ENCODE measurements at places on chromosomes 11 and 22.

GRCh38 chr11:125078016-125078415 lies 14.9 kb downstream of the SLC37A2 start:
- no peak for DNase-seq
- no peaks in the 10 kb centered on the region for H3K36me3 ChIP-seq
- H3K4me1 ChIP-seq = no peaks in the 10 kb centered on the region
- peaks cover 3% of the 10 kb centered on the region for H3K27me3 ChIP-seq
- H3K27ac ChIP-seq = no peak overlapping the region
- H3K4me3 ChIP-seq = no peak overlapping the region

GRCh38 chr11:86149792-86150191 lies 80.9 kb upstream of the PICALM start:
- H3K36me3 ChIP-seq = no peaks in the 10 kb centered on the region
- peaks cover 32% of the 10 kb centered on the region for H3K4me1 ChIP-seq
- no peaks in the 10 kb centered on the region for H3K27me3 ChIP-seq
- peak overlapping the region; percentile 67 for H3K27ac ChIP-seq

DNA sequence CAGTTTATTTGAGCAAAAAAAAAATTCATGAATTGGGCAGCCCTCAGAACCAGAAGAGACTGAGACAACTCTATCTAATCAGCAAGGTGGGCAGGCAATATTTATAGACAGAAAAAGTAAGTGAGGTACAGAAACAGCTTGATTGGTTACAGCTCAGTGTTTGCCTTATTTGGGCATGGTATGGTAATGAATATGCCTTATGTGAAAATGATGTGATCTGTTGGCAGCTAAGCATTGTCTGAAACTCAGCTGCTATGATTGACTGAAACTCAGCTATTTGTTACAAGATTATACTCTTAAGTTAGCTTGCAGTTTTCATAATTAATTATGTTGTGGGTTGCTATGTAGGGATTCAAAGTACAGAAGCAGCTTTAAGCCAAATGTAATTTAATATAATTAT lies 127.6 kb downstream of the CNTN5 start:
- no peak overlapping the region for H3K4me3 ChIP-seq
- no peaks in the 10 kb centered on the region for H3K36me3 ChIP-seq
- no peaks in the 10 kb centered on the region for H3K4me1 ChIP-seq
- no peak overlapping the region for H3K27ac ChIP-seq
- no peaks in the 10 kb centered on the region for H3K27me3 ChIP-seq
- no peak for DNase-seq

GRCh38 chr11:94107363-94107762 lies 21.3 kb upstream of the PANX1 start:
- H3K4me3 ChIP-seq = no peak overlapping the region
- H3K4me1 ChIP-seq = no peaks in the 10 kb centered on the region
- H3K27me3 ChIP-seq = no peaks in the 10 kb centered on the region
- no peaks in the 10 kb centered on the region for H3K36me3 ChIP-seq
- no peak for DNase-seq

DNA sequence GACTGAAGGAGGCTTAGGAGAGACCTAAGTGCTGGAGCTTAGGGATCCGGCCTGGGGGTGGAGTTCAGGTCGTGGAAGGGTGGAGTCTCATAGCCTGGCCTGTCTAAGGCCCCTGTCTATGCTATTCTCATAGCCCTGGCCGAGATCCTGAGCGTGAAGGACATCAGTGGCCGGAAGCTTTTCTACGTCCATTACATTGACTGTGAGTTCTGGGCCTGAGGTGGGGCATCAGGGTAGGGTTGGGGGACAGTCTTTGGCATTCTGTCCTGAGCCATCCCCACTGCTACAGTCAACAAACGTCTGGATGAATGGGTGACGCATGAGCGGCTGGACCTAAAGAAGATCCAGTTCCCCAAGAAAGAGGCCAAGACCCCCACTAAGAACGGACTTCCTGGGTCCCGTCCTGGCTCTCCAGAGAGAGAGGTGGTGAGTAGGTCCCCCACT lies 603 bp downstream of the KAT5 start:
- no peak for DNase-seq
- peaks cover 4% of the 10 kb centered on the region for H3K36me3 ChIP-seq
- peaks cover 28% of the 10 kb centered on the region for H3K4me1 ChIP-seq
- no peaks in the 10 kb centered on the region for H3K27me3 ChIP-seq

Data from heart left ventricle (tissue), 16 donors.